ENCODE measurements at places on chromosomes 1 and 21.

GRCh38 chr1:178642282-178642681, 82.8 kb upstream of the RALGPS2 start:
- no peak for DNase-seq

DNA sequence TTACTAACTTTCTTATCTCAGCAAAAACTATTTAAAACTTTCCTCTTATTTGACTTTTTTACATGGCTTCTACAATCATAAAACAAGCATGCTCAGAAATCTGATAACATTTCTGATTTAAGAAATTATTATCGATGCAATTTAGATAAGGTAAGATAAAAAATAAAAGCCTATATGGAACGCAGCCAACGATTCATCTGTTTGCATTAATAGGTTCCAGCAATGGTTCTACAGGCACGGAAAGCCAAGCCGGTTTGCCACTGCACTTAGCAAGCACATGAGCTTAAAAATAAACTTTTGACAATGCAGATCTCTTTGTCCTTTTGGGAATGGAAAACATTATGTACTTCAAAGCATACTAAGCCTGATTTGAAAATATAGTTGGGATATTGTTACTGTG, 77.5 kb upstream of the KCNK2 start:
- DNase-seq, result no peak

DNA sequence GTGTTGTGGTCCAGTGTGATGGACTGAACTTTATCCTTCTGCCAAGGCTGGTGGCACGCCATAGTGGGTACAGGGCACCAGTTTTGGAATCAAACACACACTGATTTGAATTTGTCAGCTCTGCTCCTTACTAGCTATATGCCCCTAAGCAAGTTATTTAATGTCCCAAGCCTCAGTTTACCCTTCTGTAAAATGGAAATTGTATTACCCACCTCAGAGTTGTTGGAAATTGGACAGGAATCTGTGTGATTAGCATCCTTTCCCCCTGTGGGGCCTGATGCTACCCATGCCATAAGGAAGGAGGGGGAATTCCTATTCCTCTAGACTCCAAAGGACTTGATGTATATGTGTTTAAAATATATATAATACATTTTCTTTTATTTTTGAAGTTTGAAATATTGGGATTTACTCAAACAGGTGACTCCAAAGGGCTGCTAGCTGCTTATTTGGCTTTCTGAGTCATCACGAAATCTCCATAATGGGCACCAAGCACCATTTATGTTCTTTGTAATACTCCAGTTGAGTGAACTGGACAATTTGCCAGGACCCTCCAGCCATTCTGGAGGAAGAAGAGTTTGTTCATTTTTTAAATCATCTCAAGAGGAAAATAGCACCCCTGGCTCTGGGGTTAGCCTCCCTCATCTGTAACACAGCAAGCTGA, 224.5 kb upstream of the TMEM51 start:
- no peak for DNase-seq

DNA sequence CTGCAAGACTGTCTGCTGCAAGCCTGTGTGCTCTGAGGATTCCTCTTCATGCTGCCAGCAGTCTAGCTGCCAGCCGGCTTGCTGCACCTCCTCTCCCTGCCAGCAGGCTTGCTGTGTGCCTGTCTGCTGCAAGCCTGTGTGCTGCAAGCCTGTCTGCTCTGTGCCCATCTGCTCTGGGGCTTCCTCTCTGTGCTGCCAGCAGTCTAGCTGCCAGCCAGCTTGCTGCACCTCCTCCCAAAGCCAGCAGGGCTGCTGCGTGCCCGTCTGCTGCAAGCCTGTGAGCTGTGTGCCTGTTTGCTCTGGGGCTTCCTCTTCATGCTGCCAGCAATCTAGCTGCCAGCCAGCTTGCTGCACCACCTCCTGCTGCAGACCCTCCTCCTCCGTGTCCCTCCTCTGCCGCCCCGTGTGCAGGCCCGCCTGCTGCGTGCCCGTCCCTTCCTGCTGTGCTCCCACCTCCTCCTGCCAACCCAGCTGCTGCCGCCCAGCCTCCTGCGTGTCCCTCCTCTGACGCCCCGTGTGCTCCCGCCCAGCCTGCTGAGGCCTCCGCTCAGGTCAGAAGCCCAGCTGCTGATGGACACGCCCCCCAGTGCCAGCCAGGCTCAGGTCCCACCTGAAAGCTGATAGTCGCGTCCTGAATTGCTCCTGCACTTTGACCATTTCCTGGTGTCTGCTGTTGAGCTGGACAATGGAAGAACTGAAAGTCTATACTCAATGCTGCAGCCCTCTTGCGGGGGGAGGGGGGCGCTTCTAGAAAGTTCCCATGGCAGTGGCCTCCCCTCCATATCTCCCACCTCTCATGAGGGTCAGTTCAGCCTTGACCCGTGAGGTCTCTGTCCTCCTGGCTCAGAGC, 1.2 kb downstream of the KRTAP10-4 start:
- no peak for DNase-seq

DNA sequence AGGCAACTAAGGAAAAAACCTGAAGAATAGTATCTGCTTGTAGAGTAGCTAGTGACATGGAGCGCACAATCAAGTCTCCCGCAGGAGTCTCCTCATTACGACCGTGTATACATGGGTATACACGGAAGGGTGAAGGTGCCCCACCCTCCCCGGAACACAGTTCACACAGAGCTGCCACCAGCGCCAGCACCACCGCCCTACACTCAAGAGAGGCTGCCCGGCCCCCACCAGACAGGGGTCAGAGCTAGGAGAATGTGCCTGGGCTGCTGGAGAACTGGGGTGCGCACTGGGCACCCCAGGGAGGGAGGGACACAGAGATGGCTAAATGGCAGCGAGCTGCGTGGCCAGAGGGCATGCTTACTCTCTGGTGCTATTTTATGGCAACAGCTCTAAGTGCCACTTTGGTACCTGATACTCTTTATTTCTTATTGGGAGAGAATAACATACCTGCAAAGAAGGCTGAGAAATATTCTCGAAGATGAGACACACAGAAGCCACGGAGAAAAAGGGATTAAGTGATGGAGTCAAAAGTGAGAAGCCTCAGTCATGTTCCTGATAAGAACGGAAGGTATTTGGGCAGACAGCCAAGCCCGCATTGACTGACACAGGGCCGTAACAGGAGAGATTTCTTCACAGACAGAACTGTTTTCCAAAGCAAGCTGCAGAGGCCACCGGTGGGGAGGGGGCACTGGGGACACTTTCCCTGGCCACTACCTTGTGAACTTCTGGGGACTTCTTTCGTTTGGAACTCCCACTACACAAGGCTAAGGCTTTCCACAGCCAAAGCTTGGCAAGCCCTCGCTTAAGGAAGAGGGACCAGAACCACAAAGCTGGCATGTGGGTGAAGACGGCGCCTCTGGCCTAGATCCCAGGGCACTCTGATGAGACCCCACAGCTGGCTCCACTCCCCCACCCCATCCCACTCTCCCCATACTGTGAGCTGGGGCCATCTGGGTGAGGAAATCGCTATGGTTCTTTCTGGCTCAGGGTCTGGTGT, 108.0 kb downstream of the PGBD5 start:
- no peak for DNase-seq

- no peak for DNase-seq
Measured at GRCh38 chr1:12501661-12502060, 116.3 kb downstream of the DHRS3 start.

- no peak for DNase-seq
Measured at GRCh38 chr1:89512996-89513720, 11.5 kb upstream of the LRRC8B start.

Data from activated naive CD4-positive, alpha-beta T cell treated with anti-CD3 and anti-CD28 coated beads, Interleukin-2, amount 50 U/mL, for 16 hours (primary cell).